Fibroblast of villous mesenchyme (primary cell): ENCODE measurements at places on chromosomes 3 and 15. TPM values are rescaled to one million over a fixed set of nuclear protein-coding genes. Genes with fewer than 3 reads are reported as not detected.
A peak's percentile ranks its signal among the peaks of the same experiment; 100 is the strongest.

DNA sequence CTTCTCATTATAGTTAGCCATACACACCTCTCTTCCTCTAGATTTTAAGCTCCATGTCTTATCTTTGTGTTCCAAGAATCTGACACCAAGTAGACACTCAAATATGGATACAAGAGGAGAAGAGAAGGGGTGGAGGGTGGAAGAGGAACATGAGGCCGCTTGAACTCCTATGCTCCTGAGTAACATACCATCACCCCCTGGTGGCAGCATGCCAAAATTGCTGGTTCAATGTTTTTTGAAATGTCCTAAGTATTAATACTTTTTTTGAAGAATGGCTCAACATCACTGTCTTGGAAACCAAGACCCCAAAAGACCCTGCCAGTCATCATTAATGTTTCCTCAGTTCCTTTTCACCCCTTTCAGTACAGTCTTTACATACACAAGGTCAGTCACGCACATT lies 71.8 kb upstream of the HACD2 start:
- no peak for DNase-seq

- no peak for DNase-seq
Measured at GRCh38 chr15:45799508-45799907, 164.7 kb downstream of the SQOR start.

DNA sequence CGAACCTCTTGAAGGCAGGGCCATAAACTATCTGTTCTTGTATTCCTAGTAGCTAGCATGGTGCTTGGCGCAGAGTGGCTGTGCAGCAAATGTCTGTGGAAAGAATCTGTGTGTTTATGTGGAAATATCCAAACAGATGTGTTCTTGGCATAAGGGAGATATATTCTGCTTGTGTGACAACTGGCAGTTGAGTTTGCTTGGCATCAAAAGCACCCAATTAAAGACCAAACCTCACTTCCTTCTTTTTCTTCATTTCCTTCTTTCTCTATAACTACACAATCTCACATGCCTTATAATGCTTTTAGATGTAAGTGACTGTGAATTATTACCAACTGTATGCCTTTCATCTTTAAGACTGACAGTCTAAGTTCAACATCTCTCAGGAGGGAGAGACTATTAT lies 296.5 kb downstream of the SLC9A9 start:
- DNase-seq, result no peak

GRCh38 chr15:92149029-92149428 lies 244.7 kb upstream of the ST8SIA2 start:
- DNase-seq, result peak; percentile 18

GRCh38 chr3:154981664-154982063 lies 98.5 kb upstream of the MME start:
- peak; percentile 44 for DNase-seq

DNA sequence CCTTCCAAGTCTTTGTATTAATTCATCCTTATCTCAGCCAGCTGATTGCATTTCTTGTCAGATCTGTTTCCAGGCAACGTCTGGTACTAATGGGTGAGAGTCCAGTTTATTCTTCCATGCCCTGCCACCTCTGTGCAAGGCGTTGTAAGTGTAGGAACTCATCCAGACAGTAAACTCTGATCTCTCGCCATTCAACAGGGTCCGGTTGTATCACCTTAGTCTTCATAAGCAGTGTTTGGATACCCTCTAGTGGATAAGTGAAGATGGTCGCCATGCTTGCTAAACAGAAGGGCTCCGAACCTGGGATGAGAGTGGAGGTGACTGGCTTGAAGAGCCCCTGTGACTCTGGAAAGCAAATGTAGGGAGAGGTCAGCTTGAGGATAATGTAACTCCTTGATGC lies 51.6 kb upstream of the CMTM7 start:
- DNase-seq, result peak; percentile 65

DNA sequence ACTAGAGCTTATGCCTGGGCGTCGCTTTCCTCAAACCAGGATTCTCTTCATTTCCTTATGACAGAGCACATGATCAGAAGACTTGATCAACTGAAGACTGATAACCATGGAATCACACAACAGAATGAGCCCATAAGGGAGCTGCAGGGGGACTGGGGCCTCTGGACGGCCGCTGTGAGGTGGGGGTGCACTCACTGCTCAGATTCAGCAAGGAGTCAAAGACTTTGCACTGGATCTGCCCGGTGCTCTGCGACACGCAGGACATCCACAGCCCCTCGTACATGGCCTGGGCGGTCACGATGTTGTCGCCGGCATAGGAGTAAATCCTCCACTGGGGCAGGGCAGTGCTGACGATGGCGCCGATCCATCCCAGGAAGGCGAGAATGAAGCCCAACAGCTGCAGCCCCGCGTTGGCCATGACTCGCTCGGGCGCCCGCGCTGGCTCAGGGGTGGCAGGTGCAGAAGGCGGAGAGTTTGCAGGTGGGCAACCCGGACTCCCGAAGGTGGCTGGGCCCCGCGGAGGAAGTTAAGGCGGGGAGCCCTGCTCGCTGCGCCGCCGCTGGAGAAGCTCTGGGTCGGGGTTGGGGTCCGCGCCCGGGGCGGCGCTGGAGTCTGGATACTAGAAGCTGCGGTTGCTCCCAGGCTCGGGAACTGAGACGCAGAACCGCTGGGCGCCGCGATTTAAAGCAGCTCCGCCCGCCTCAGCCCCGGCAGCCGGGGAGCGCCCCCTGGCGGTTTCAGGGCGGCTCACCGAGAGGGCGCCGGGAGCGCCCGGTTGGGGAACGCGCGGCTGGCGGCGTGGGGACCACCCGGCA lies at the start of gene CLDN1:
Gene CLDN1, minus strand, starts transcription at position 658 of the 815 bp plus-strand sequence. Its CDS starts 240 bp downstream, at position 418.
- peak; percentile 77 for DNase-seq

GRCh38 chr3:169432708-169433432 lies 230.6 kb downstream of the MECOM start:
- no peak for DNase-seq

DNA sequence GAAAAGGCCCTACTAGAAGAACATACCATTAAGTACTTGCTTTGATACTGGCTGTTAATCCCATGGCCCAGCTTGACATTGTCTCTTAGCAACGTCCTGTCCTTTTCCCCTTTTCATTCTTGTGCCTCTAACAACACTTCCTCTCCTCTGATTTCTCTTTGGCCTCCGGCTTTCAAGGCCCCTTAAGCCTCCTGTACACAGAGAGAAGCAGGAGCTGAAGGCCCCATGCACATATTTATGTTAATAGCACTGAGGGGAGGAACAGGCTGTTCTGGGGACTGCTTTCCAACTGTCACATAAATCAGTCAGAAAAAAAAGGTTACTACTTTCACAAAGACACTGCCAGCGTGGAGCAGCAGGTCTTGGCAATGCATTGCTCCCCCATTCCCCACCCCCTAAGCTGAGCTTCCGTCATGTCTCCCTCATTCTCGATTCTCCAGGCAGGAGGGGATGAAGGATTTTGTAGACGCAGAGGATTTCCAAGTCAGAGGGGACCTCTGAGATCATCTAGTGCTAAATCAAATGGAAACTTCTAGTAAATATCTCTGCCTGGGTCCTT lies 257.4 kb upstream of the ADAMTS9 start:
- DNase-seq, result peak; percentile 28

DNA sequence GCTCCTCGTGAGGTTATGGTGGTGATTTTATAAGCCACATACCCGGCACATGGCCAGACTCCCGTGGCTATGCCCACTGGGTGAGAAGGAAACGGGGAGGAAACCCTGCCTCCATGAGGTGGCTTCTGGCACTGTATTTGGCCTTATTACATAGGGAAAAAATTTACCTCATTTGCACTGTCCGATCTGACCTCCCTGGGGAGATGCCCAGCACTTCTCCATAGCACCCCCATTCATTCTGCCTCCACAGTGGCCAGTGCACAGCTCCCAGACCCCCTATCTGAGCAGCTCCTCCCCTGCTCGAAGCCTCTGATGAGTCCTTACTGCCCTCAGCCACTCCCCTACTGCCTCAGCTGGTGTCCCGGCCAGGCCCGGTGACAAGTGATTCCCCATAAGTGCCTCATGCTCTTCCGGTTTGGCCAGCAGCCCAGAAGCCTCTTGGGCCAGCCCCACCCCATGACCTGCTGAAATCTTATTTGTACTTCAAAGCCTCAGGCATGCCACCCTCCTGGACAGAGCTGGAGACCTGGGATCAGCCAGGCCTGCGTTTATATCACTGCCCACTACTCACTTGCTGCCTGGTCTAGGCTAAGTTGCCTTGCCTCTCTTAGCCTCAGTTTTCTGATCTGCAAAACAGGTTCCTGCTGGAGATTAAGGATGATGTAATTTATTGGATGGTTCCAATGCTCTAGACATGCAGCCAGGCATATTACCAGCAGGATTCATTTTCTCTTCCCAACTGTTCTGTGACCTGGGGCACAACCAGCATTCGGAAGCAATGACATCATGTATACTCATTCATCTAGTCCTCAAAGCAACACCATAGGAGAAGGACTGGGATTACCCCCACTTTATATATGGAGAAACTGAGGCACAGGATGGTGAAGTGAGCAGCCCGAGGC lies 30.6 kb upstream of the SLC6A6 start:
- peak; percentile 64 for DNase-seq

- DNase-seq, result no peak
Measured at GRCh38 chr15:77036537-77037387, 34.1 kb downstream of the TSPAN3 start.

- no peak for DNase-seq
Measured at GRCh38 chr3:39149059-39149455, 4.3 kb downstream of the CSRNP1 start.

DNA sequence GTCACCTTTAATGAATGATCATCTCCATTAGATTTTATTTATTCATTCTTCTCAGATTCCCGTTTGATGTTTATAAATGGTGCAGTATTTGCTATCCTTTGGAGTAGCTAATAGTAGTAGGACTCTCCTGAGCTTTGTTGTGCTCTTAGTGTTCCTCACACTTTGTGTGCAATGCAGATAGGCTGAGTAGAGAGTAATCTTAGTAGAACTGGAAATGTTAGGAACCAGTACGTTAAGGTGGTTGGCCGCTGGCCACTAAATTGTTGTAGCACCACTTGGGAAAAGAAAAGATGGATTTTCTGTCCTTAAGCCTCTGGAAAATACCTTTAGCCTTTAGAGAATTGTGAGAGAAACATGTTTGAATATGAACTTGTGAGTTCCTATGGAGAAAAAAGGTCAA lies 19.9 kb upstream of the EBLN2 start:
- DNase-seq, result no peak

DNA sequence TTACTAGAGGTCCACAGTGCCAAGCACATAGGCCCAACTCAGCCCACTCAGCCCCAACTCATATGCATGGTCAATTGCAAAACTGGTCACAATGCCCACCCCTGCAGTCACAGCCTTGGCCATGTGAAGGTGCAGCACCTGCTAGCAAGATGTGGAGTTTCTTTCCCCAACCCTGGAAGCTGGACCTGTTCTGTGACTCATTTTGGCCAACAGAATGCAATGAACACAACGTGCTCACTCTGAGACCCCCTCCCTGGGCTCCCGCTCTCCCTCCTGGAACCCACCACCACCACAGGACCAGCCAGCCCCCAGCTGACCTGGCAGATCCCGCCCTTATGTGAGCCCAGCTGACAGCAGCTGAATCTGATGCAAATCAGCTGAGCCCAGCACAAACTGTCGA lies 34.4 kb downstream of the ALDH1L1 start:
- no peak for DNase-seq

GRCh38 chr3:49310677-49311076 lies 29.2 kb downstream of the USP4 start:
- no peak for DNase-seq

DNA sequence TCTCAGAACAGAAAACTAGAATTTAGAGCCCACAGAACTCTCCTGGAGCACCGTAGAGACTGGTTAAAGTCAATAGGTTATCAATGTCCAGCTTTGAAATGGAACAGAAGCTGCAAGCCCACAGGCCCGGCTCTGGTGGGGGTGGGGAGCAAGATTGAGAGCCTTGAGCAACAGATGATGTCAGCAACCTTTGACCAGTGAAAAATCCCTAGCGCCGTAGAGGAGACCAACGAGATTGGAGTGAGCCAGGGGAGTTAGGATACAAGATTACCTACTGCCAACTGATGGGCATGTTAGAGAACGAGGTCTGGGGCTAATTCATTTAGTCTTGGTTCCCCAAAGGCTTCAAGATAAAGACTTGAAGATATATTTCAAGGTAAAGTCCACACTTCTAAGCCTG lies 345.5 kb upstream of the LMCD1 start:
- DNase-seq, result no peak

DNA sequence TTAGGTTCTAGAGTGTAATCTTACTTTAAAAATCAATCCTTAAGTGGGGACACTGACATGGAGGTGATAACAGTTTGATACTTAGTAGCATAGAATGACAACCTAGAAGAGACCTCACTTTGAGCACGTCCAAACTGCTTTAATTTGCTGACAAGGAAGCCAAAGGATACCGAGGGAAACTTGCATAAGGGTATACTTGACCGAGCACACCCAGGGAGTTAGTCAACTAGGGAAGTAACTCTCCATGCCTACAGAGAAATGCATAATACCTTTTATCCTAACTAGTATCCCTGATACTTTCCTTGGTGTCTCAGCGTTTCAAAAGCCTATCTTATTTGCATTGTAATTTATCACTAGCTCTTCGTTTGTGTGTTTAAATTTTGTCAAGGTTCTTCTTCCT lies 5.5 kb upstream of the TPRG1 start:
- DNase-seq, result no peak

GRCh38 chr3:160001850-160002623 lies 13.4 kb downstream of the IL12A start:
- DNase-seq, result no peak

GRCh38 chr3:171971919-171972514 lies 67.4 kb upstream of the FNDC3B start:
- DNase-seq, result peak; percentile 39

DNA sequence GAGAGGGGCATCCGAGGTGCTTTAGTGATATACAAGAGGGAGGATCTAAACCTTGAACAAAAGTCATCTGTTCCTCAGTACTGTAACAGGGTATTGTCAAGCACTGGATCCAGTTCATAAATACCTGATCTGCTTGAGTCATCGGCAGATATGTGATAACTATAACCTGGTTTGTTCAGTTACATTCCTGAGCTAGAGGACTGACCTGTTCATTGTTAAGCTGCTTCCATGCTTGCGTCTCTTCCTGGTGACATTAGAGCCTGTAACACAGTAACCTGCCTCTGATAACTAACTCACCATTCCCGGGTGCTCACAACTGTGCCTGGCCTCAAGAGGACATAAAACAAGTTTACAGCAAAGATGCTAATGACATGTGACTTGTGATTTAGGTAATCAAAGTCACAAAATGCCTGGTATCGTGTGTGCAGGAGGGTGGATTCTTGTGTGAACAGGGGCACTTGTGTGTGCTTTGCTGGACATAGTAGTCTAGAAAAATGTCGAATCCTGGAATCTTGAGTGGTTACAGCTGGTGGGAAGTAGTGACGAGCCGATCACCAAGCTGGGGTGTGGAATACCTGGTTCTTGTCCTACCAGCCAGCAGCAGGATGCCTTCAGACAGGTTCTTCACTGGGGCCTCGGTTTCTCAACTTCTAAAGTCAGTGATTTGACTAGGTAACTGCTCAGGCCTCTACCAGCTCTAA lies 30.9 kb upstream of the POLR2M start:
- DNase-seq, result no peak

Gene SYNM
- 5.6 and 8.4 TPM in 2 replicates for total RNA-seq

Gene MUC13
- 0.32 TPM in 1 of 2 replicates, not detected in the other for total RNA-seq

Gene SPTBN5
- 0.32 and 0.43 TPM in 2 replicates for total RNA-seq

Gene EIF2B5
- total RNA-seq, result 28.0 and 30.7 TPM in 2 replicates

Gene RETNLB
- not detected in 2 replicates for total RNA-seq

Gene NPAP1
- total RNA-seq, result not detected in 2 replicates

Gene CLRN1
- total RNA-seq, result not detected in 2 replicates

Gene PLA2G4D
- not detected in 2 replicates for total RNA-seq

Gene SEMA5B
- not detected in 2 replicates for total RNA-seq
